Left ventricle myocardium superior (tissue), 1 donor: ENCODE measurements at places on chromosomes 5 and 9. TPM values are rescaled to one million over a fixed set of nuclear protein-coding genes. Genes with fewer than 3 reads are reported as not detected.

OBP2B gene
- total RNA-seq = not detected

OTULINL gene
- 3.1 TPM for total RNA-seq

KCNT1 gene
- 3.1 TPM for total RNA-seq

RNF20 gene
- total RNA-seq = 53.7 TPM

FOXI1 gene
- not detected for total RNA-seq

SKP1 gene
- total RNA-seq = 478 TPM

PITX1 gene
- not detected for total RNA-seq

SLCO6A1 gene
- not detected for total RNA-seq

FOXD4L3 gene
- total RNA-seq = not detected

BRINP1 gene
- 0.27 TPM for total RNA-seq

NFIB gene
- total RNA-seq = 110 TPM

PLCXD3 gene
- total RNA-seq = 95.3 TPM

TEX48 gene
- total RNA-seq = not detected

IL3 gene
- total RNA-seq = not detected

SMIM33 gene
- total RNA-seq = not detected

RNF145 gene
- 23.3 TPM for total RNA-seq

PAIP1 gene
- total RNA-seq = 124 TPM

CYLC2 gene
- total RNA-seq = not detected

GABRG2 gene
- total RNA-seq = not detected

TLE1 gene
- total RNA-seq = 10.2 TPM

PCDHB5 gene
- 3.1 TPM for total RNA-seq

CFAP77 gene
- total RNA-seq = 2.4 TPM

TIMD4 gene
- total RNA-seq = not detected

SLC34A1 gene
- total RNA-seq = not detected

SLC46A2 gene
- total RNA-seq = not detected

GBGT1 gene
- 6.2 TPM for total RNA-seq

IL13 gene
- not detected for total RNA-seq

AGXT2 gene
- not detected for total RNA-seq

PCDHB9 gene
- 0.59 TPM for total RNA-seq

KCNV2 gene
- total RNA-seq = not detected

SPEF2 gene
- 2.7 TPM for total RNA-seq

PCSK1 gene
- 0.17 TPM for total RNA-seq

RASGRF2 gene
- 6.5 TPM for total RNA-seq

C9orf152 gene
- total RNA-seq = not detected

LEAP2 gene
- 0.89 TPM for total RNA-seq

FAM200C gene
- 4.3 TPM for total RNA-seq

MED7 gene
- total RNA-seq = 10.2 TPM

FAM169A gene
- total RNA-seq = 3.6 TPM

STK32A gene
- total RNA-seq = 0.50 TPM

ANKRD34B gene
- not detected for total RNA-seq

GABBR2 gene
- 0.62 TPM for total RNA-seq

NR5A1 gene
- not detected for total RNA-seq

BHMT2 gene
- total RNA-seq = 5.3 TPM

TNPO1 gene
- 67.7 TPM for total RNA-seq

ZFP2 gene
- total RNA-seq = 0.67 TPM

CCDC171 gene
- 1.7 TPM for total RNA-seq

C1QTNF3 gene
- total RNA-seq = 1.1 TPM

SLC45A2 gene
- not detected for total RNA-seq

SMIM32 gene
- not detected for total RNA-seq

PTGDS gene
- total RNA-seq = 5,424 TPM
